ENCODE measurements at places on chromosomes 3 and 15.

DNA sequence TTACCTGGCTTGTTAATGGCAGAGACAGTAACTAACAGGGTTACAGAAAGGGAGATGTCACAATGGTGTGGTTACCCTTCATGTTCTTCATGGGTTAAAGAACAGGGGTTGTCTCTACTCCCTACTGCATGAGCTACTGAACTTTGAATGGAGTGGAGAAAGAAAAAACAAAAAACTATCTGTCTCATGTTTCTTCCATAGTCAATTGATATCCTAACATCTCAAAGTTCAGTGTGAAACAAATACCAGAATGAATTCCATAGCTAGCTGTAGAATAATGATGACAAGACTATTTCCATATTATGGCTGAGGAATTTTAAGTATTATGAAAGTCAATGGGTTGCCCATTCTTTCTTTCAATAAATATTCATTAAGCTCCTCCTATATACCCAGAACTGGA, 161.3 kb upstream of the LPP start:
- no peak for DNase-seq

- DNase-seq = no peak
Measured at GRCh38 chr3:101853982-101854381, 4.7 kb downstream of the NFKBIZ start.

DNA sequence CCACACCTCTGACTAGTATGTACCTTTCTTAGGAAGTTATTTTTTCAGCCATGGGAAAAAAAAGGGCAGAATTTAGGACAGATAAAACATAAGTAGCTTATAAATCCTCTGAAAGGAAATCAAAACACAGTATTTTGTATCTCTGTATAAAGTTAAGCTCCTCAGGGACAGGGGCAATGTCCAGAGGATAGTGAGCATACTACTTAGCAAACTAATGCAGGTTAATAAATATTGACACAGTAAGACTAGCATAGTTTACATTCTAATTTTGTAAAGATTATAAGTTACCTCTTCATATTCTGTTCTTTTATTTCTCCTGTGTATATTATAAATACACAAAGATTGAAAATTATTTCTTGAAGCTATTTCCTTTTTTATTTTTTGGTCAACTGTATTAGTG, 2.1 kb downstream of the UBE3A start:
- DNase-seq = no peak

DNA sequence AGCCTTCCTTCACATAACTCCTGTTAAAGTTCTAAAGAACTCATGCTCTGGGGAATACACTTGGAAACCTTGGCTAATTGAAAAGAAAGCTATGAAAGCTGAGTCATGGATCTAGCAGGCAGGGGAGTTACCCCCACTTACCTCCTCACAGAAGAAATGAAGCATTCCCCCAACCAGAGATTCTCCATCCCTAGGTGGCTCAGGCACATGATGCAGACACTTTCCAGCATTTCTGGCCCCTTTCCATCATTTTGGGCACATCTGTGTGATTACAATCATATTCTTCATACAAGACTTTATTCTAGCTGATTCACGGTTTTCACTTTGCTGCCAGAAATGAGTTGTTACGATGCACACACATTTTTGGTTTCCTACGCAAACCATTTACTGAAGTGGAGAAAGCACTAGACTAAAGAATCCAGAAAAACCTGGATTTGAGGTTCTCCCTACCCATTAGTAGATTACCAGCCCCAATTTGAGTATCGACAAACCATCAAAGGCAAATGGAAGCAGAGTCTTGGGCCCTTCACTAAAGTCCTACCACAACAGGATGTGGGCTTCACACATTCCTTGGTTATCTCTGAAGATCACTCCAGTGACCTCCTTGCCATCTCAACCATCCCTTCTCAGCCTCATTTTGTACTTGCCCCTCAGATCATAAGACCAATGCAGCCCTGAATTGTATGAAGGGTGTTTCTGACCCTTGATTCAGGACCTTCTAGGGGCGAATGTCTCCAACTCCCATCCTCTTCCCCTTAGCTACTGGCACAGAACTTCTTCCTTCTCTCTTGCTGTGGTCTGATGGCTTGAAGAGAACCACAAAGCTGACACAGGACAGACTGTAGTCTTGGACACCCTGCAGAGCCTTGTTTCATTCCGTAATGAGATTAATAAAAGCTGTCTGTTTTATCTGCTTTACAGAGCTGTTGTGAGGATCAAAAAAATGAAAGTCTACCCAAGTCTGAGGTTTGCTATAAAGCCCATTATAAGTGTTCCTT, 42.5 kb upstream of the SNRK start:
- DNase-seq = no peak

DNA sequence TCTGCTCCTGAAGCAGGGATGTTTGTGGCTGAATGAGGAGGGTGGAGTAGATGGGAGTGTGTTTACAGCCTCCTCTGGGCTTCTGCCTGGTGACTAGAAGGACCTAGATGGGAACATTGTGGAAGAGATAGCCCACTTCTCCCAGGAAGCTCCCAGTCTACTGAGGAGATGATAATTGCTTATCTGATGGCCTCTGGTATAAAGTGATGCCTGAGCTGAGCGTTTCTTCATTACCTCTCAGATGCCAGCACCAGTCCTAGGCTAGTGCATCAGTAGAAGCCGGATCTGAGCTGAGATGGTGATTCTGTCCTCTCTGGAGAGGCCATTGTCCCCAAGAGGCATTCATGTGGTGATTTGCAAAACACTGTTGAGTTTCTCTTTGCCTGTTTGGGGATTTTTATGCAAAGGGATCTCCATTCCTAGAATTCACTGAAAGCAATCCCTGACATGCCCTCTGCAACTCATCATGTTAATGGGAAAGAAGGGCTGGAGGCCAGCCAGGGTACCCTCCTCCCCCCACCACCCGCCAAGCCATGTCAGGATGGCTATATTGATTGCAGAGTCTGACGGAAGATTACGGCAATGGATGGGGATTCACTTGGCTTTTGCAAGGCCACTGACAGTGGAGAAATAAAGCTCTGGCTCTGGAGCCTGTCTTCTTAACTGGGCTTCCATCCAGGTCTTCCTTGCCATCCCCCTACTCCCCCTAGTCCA, 166.4 kb upstream of the ROPN1 start:
- DNase-seq = no peak

All from CD14-positive monocyte (primary cell).